ENCODE measurements at places on chromosomes 5 and 9.

DNA sequence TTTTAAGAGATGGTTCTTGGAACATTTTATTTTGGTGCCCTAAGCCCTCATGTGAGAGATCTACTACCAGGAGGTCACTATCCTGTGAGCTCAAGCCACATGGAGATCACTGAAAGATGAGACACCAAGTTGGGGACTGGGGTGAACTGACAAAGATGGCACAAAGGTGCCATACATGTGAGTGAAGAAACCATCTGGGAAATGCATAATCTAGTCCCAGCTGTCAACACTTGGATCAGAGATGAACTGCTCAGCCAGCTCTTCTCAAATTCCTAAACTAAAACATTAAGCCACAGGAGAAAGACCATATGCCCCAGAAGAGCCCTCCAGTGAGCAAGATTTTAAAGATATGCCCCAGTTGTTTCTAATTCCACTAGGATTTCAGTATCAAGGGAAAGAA, 22.2 kb upstream of the MYOT start:
- no peak for DNase-seq

DNA sequence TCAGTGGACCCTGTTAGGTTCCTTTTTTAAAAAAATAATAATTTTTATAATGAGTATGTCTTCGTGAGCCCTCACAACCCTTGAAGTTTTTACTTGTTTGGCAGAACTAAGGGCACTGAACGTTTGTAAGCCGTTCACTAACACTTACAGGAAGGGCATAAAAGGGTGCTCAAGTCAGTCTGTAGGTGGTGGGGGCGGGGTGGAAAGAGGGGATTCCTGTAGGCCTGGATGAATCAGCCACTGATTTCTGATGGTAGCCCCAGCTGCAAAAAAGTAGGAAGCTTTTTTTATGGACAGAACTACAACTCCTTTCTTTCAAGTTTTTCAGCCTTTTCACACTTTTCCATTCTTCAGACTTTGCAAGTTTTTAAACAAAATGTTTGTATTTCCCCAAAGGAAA, 35.8 kb downstream of the PIK3R1 start:
- peak; percentile 60 for DNase-seq

GRCh38 chr9:103649086-103649485, 445.0 kb upstream of the SMC2 start:
- no peak for DNase-seq

DNA sequence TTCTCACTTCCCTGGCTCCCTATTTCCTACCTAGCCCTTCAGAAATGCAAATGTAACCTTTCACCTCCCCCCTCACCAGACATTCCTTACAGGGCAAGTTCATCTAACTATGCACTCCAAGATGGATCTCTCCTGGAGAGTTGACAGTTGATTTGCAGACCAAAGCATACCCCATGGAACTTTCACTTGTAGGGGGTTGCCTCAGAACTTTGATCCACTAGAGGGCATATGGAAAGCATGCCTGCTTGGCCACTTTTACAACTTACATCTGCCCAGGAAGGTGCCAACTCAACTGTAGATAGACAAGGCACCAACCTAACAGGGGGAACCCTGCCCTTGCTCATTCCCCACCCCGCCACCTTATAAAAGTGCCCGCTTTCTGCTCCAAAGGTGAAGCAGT, 187.8 kb downstream of the NXNL2 start:
- DNase-seq: no peak

- DNase-seq: peak; percentile 25
Observed at GRCh38 chr5:23405316-23406068, 101.9 kb upstream of the PRDM9 start.

GRCh38 chr5:6432206-6432605, 16.5 kb upstream of the UBE2QL1 start:
- no peak for DNase-seq

- DNase-seq: peak; percentile 14
Observed at GRCh38 chr5:179901915-179902762, 5.6 kb downstream of the TBC1D9B start.

DNA sequence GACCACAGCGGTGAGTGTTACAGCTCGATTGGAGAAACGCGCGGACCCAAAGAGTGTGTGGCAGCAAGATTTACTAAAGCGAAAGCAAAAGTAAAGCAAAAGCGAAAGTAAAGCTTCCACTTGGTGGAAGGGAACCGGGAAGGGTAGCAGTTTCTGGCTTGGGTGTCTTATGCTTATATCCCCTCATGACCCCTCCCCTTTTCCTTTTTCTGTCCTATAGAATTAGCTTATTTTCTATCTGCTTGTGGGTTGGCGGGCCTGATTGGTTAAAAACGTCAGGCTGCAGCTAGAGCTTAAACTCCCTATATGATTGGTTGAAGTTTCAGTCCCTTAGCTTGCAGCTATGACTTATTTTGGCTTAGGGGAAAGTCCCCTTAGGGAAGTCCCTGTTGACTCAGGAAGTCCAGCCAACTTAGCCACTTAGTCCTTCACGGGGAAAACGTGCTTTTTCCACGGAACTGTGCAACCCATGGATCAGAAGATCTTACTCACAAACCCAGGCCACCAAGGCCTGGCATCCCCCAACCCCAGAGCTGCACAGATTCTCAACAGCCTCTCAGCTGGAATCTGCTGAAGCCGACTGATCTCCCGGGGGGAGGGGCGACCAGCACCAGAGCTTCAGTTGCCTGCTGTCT, 114.2 kb upstream of the ADAMTS16 start:
- DNase-seq: peak; percentile 5

GRCh38 chr9:87494970-87495471, 2.6 kb upstream of the DAPK1 start:
- peak; percentile 26 for DNase-seq

DNA sequence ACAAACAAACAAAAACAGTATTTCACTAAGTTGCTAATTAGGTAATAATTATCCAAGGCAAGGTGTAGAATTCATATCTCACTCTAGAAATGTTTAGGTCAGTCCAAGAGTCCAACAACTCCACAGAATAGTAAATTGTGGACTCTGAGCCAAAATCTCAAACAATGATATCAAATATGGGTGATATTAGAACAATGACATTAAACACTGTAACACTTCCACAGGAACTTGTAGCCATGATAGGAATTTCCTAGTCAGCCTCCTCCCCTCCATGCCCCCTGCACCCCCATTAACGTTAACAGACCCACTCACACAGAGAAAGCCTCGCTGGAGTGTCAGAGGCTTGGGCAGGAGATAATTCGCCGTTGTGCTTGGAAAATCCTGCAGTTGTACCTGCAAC, 305.0 kb upstream of the PIK3R1 start:
- DNase-seq: no peak

DNA sequence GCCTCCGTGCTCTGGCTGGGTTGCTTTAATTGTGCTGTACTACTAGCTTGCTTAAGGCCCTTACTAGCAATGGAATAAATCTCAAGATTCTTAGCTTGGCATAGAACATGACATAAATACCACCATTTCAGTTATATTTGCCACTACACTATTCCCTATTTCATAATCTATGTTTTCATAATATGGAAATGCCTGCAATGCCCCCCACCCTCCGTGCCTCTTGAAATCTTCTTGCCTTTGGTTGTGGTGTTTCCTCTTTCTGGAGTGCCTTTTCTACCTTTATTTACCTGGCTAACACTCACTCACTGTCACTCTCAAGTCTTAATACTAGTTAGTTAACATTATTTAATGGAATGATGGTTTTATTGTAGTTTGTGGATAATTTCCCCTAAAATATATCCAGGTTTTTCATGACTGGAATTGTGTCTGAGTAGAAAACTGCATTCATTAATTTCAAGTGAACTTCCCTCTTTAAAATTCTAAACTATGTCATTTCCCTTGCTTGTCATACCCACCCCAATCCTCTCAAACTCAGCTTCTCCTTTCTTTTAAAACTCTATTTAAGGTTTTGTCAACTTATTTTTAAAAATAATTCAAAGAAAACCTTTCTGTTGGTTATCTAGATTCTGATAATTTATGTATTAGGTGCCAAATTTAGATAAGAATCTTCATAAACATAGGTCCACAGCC, 521.7 kb upstream of the DAB2 start:
- DNase-seq: no peak

- DNase-seq: peak; percentile 28
Observed at GRCh38 chr5:161549106-161549505, 2.6 kb upstream of the GABRB2 start.

DNA sequence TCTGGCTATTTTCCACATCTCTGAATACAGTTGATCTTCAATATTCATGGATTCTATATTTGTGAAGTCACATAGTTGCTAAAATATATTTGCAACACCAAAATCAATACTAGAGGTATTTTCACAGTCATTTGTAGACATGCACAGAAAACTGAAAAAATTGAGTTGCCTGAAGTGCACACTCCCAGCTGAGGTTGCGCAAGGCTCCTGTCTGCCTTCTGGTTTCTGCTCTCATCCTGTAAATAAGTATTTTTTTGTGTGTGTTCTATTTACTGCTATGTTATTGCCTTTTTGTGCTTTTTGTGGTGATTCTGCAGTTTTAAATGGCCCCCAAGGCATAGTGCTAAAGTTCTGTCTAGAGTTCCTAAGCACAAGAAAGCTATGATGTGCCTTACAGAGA, 371.1 kb upstream of the GRAMD2B start:
- DNase-seq: peak; percentile 39

DNA sequence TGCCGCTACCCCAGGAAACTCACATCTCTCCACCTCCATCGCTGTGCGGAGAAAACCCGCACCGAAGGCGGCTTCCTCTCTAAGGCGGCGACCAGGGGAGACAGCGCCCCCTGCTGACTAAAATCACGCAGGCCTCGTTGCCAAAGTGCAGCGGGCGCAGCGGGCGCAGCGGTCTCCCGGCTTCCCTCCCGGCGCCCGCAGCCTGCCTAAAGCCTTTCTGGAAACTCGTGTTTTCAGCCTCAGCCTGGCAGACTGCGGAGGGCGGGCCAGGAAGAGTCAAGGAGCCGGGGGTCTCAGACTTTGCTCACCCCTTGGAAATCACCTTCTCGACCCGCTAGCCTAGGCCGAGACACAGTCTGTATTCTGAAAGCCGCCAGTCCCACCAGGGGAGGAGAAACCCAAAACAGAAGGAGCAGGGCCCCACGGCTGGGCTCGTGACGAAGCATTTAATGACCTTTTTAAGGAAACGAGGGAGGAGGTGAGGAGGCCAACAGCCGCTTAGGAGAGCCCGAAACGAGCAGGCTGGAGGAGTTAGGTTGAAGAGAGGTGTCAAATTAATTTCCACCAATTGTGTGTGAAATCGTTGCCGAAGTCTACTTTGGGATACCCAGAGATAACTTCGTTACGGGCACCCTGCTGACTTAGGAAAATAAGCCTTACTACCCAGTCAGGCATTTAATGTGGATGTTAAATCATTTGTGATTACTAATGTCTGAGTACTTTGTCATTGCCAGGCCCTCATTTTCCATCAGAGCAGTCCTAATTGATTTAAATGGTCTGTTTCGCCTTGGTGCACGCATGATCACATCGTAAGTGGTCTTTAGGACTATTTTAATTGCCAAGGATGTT, 7.3 kb upstream of the FOXB2 start:
- peak; percentile 48 for DNase-seq

DNA sequence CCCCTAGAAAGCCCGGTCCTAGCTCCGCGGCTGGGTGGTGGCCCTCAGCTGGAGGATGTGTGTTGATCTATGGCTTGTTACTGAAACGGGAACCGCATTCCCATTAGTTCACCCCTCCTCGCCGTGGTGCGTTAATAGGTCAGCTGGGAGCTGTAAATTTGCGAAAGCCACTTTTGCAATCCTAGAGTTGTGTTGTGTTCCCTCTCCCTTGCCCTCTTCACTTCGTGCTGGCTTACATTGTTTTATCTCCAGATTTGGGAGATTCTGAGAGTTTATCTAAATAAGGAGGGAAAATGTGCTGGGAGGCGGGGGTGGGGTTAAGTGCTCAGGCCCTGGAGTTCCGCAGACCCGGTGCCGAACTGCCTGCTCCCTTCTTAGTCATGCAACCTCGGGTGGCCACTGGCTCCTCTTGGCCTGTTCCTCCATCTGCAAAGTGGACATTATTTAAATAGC, 62.8 kb downstream of the HMCN2 start:
- DNase-seq: peak; percentile 90

DNA sequence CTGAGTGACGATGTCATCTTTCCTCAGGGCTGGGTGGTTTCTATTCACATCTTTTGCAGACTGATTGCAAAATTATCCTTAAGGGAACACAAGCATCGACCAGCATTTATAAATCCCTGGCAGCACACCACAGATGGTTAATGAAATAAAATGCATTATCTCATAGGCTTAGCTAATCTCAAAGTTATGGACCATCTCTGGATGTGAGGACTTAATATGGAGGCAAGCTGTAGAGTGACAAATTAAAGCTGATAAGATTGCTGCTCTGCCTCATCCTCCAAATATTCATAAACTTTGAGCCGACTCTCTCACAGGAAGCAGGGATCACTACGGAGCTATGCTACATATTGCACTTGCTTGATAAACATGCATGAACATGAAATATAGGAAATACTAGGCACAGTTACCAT, 663.2 kb upstream of the RGMB start:
- peak; percentile 90 for DNase-seq

DNA sequence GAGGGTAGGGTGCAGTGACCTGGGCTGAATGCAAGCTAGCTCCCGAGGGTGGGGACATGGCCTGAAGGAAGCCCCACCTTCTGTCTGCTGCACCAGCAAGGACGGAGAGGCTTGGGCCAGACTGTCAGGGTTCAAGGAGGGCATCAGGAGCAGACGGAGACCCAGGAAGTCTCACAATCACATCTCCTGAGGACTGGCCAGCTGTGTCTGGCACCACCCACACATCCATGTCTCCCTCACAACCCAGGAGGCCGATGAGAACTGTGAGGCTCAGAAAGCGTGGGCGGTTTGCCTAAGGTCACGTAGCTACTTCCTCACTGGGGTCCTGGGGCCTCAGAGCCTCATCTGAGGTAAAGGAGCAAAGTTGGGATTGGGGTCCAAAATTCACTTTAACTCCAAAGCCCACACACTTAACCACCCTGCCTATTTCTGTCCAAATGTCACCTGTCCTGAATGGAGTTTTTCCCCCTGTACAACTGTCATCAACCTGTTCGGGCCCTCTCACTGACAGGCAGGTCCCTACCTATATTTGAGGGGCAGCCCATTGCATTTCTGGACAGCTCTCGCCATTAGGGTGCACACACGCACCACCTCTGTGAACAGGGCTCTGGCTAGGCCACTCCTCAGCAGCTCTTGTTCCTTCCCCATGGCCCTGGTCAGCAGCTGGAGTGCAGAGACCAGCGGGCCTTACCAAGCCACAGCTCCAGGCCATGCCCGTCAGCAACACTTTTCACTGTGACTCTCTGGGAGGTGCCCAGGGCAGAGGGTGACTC, 3.4 kb downstream of the IL13 start:
- DNase-seq: peak; percentile 15

DNA sequence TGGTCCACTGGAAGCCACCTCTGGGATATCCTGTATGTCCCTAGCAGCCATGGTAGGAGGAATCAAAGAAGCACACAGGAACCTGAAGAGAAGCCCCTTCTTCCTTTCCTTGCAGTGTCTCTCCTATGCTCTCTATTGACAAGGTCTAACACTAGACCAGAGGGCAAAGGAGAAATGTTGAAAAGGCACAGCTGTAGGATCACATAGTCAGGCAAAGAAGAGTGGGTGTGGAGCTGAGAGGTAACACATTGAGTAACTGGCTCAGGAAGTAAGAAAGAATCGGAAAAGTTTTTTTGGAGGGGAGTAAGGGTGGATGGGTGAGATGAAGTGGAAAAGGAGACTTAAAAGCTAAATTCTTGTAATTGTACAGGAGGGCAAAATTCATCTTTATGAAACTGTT, 100.1 kb downstream of the FOCAD start:
- no peak for DNase-seq
